ENCODE measurements at places on chromosomes 12 and 14. TPM values are rescaled to one million over a fixed set of nuclear protein-coding genes. Genes with fewer than 3 reads are reported as not detected.

RDH16 gene
- 0.36 TPM for total RNA-seq

CLEC9A gene
- total RNA-seq: not detected

CCDC184 gene
- 0.09 TPM for total RNA-seq

ABCB9 gene
- 12.6 TPM for total RNA-seq

TNS2 gene
- 3.1 TPM for total RNA-seq

LALBA gene
- total RNA-seq: not detected
